WTC11 (cell line): ENCODE measurements at places on chromosomes 6 and 20. TPM values are rescaled to one million over a fixed set of nuclear protein-coding genes. Genes with fewer than 3 reads are reported as not detected.

Gene LCA5
- 3.6 to 4.2 TPM (median 3.8 TPM) in 3 replicates for total RNA-seq

DNA sequence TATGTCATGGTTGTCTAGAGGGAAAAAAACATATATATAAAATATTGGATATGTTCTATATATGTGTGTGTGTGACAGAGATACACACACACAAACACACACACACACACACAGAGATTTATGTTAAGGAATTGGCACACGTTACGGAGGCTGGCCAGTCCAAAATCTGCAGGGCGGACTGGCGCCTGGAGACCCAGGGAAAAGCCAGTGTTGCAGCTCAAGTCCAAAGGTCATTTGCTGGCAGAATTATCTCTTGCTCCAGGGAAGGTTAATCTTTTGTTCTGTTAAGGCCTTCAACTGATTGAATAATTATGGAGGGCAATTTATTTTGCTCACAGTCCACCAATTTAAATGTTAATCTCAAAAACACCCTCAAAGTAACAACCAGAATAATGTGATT lies 37.5 kb upstream of the PDE7B start:
- DNase-seq = no peak

DNA sequence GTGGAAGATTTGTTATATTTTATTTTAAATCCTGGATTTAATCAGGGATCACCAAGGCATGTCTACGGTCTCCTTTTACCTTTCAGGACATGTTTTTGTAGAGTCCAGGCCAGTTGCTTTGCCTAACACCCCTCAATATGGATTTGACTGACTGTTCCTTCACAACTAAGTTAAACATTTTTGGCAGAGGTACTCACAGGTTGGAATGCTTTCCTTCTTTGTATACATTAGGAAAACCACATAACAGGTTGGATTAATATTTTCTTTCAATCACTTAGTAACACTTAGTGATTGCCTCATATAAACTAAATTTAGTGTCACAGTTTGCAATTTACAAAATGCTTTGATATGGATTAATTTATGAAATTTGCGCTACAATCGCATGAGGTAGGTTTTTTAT lies 64.5 kb downstream of the IPCEF1 start:
- no peak for DNase-seq

- DNase-seq = no peak
Measured at GRCh38 chr6:147001621-147002020, 202.6 kb upstream of the STXBP5 start.
